Renal pelvis (tissue), 12 donors: ENCODE measurements at places on chromosomes 6 and 20.

DNA sequence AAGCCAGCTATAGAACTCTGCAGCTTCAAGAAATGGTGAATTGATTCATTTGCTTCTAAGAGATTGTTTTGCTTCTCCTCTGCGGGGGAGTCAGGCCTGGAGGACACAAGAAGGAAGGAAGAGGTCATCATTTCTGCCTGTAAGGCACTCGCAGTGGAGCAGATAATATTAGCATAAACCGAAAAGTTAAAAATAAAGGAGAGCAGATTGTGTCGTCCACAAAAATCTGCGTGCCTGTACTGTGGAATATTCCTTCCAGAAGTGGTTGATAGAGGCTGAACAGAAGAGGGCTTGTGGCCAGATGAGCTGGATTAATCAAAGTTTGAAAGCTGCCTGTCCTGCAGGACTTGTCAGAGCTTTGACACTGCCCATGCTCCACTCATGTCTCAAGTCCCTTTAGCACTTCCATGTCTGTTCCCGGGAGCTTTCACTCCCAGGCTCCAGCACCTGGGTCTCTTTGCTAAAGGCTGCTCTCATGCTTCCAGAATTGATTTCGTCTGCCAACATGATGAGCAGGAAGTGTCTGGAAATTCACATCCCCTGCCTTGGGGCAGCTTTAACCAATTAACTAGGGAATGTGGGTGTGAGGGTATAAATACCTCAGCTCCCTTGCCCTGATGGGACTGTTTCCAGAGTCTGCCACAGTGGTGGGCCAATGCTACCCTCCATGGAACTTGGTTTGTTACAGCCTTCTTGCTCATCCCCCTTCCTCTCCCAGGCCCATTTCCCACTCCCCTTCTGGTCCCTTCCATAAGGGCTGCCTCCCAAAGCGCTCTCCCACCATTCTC lies 65.1 kb upstream of the STX16 start:
- DNase-seq, result no peak

DNA sequence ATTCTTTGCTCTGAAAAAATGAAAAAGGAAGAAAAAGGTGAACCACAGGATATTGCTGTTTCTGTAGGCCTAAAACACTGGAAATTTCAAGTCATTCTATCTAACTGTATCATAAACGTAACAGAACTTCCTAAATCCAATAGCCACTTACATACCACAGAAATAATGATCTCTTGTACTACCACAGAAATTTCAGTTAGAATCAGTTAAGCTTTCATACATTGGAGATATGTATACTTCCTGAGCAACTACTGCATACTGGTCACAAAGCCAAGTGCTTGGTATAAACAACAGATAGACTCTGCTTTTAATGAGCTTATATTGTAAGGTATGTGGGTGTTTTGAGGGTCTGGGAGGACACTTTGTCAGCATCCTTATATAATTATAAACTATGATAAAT lies 38.6 kb downstream of the VTA1 start:
- DNase-seq, result no peak

DNA sequence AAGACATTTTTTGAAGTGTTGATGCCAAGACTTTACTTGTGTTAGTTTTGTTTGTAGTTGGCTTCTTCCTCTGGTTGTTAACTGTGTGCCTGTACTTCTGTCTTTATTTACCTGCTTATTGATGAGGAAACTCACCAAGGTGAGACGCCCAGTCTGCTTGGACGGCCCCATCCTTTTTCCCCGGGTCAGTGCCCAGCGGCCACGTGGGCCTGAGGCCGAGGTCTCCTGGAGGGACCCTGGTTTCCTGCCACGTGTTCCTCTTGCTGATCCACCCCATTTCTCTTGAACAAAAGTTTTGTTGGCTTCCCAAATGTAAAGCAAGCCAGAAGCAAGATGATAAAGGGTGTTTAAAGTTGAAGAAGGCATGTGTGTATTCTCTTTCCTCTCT lies 24.8 kb downstream of the DUSP22 start:
- no peak for DNase-seq

DNA sequence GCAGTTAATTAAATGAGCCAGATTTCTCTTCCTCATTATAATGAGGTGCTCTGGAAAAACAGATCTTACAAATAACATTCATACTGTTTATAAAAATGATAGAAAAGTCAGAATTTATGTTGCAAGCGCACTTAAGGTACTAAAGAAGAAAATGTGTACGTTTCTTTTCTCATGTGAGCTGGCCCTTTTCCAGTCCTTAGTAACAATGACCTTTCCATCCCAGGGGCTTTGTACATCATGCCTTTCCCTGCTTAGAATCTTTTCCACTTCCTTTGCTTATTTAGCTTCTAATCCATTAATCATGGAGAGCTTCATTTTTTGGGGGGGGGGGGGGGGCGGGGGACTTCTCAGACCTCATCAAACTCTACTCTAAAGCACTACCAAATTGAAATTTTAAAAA lies 4.8 kb downstream of the FBXO5 start:
- DNase-seq, result no peak

- DNase-seq, result no peak
These were observed 6.5 kb upstream of the BTN3A2 start for GRCh38 chr6:26358511-26358981.
